Globus pallidus (tissue), 1 donor: ENCODE measurements at places on chromosomes 7 and 10.

GRCh38 chr10:118516716-118517115 lies 78.7 kb downstream of the PRLHR start:
- no peak for DNase-seq

DNA sequence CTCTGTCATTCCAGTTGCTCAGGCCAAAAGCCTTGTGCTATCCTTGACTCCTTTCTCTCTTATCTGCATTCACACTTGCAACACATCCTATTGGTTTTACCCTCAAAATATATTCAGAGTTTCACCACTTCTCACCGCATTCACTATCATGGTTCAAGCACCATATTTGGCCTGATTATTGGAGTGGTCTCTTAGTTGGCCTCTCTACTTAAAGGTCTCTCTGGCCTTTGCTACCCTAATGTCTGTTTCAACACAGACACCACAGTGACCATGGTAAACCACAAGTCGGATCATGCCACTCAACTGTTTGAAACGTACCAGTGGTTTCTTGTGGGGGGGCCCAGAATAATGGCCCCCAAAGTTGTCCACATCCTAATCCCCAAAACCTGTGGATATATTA lies 15.2 kb upstream of the PDZD8 start:
- no peak for DNase-seq

GRCh38 chr7:102204212-102204611 lies 82.5 kb upstream of the SH2B2 start:
- no peak for DNase-seq

DNA sequence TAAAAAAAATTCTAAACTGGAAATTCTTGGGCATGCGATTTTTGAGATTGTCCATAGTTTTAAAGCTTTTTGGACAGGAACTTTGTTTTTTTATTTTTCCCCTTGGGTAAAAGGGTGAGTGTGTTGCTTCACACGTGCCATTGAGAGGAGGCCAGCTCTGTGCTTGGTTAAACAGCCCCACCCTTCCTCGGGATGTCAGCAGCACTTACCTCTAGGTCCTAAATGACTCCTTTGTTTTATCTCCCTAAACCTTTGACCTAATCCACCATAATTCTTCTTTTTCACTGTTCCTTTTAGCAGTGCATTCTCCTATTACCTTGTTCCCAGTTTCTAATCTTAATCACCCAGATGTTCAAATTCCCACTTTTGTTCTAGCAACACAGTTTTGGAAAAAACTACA lies 83.5 kb downstream of the SEMA3D start:
- DNase-seq = no peak

- no peak for DNase-seq
These were observed 12.1 kb downstream of the ENTPD1 start for GRCh38 chr10:95767884-95768556.

DNA sequence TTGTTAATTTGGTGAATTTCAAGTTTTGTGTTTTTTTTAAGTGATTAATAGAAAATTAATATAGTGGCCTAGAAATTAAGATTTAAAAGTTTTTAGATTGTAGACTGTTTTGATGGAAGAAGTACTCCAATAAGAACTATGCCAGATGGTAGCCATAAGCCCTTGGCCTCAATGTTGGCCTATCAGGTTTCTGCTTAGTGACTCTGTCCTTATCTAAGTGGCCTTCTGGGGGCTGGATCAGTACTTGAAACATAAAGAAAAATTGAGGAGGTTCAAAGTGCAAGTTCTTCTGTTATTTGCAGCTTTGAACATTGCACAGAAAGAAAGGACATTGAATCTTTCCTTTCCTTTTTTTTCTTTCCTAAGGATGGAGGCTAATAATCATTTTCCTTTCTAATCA lies 9.9 kb downstream of the CCDC126 start:
- DNase-seq = no peak

DNA sequence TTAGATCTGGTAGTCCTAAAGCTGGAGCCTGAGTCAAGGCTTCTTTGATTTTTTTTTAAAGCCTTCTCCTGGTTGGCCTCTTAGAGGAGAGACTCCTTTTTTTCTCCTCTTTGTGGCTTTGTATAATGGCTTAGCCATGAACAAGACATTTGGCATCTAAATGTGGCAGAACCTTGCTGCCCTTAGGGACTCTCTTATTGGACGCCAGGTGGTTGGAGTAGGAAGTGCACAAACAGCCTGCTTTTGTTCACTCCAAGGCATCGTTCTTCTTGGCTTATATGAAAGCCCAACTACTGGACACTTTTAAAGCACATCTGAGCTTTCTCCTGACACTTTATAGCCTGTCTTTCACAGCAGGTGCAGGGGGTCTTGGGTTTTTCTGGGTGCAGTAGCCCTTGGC lies 25.0 kb downstream of the ZPBP start:
- DNase-seq = no peak

DNA sequence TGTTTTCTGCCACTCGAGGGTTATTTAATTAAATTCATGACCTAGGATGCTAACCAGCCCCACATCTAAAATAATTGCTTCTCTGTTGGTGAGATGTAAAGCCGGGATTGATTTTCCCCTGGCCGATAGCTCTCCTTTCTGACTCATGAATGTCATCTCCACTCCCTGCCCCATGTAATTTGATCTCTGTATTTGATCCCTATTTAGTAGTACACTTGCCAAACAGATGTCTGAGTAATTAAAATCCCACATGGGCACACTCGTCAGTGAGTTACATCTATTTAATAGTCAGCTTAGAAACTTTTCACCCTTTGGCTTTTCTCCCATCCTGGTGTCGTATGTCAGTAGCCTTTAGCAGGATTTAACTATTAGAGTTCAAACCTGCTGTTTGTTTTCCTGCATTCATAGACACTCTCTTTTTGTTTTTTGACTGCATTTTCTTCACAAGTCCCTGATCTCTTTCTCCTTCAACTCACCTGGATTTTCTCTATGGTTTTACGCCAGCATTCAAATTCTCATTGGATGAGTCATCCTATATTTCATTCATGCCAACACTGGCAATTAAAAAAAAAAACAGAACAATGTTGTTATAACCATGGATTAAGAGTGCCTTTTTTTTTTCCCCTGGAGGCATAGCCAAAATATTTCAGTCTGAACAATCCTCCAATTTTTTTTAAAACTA lies 82.7 kb downstream of the SPAG6 start:
- DNase-seq = no peak

- DNase-seq = no peak
These were observed 40.5 kb downstream of the ITIH5 start for GRCh38 chr10:7626283-7626682.

- no peak for DNase-seq
These were observed 511.3 kb downstream of the ARL4A start for GRCh38 chr7:13198727-13199126.

- DNase-seq = no peak
These were observed 82.9 kb downstream of the OTUD1 start for GRCh38 chr10:23521735-23522134.

- no peak for DNase-seq
These were observed 55.2 kb upstream of the SLC26A5 start for GRCh38 chr7:103501206-103501605.

DNA sequence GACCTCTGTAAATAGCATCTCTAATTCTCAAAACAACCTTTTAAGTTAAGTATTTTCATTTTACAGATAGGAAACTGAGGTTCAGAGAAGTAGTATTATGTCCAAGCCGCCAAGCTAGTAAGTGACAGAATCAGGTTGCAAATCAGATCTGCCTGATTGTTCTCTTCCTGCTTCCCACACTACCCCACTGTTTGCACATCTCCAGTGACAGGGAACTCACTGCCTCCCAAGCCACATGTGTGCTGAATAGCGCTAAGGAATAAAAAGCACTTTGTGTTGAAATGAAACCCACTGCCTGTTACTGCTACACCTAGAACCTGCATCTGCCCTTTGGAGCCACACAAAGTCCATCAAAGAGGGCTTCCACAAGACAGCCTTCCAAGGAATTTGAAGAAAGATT lies 45.1 kb upstream of the WDR11 start:
- no peak for DNase-seq

DNA sequence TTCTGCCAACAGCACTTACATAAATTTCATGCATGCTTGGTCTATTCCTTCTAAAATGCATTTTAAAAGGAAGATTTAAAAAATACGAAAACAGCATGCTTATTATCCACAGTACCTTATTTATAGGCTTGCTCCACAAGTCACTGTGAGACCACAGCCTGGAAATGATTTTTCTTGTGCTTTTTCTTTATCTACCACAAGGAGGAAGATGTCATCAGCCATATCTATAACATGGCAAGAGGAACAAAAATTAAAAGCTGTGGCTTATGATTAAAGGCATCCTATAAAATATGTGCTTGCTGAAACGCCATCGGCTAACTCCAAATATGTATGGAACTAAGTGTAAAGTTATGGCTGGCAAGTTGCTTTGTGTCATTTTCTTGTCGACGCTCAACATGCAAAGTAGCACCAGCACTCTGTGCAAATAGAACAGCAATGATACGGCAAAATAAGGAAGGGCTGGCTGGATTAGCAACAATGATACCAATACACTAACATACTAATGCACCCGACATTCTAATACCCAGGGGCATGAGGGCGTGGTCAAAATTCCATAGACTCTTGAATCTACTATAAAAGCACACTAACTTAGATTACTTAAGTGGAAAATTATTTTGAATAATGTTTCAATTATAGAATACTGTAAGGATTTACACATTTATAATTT lies 41.2 kb upstream of the AKR1E2 start:
- DNase-seq = no peak

DNA sequence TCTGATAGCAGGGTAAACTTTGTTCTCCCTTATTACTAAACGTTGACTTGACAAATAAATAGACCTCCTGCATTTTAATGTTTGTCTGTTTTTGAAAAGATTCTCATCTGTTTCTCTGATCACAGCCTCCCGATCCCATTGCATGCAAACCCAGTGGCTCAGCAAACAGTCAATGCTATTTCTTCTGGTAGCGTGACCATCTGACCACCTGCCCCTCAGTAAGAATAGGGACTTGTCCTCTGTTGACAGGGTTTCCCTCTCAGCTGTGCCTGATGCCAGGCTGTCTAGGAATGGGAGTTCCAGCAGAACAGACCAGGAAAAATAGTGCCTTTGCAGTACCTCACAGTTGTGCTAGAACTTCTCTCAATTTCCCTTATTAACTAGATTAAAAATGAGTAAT lies 40.7 kb upstream of the EBLN1 start:
- peak; percentile 53 for DNase-seq

GRCh38 chr7:24572997-24573553 lies at the start of gene PALS2:
TSS of gene PALS2 (plus strand) at chr7:24573452. CDS start at chr7:24623668, 50,216 bp downstream.
- DNase-seq = peak; percentile 59

GRCh38 chr10:71241114-71241829 lies 28.9 kb downstream of the UNC5B start:
- no peak for DNase-seq

DNA sequence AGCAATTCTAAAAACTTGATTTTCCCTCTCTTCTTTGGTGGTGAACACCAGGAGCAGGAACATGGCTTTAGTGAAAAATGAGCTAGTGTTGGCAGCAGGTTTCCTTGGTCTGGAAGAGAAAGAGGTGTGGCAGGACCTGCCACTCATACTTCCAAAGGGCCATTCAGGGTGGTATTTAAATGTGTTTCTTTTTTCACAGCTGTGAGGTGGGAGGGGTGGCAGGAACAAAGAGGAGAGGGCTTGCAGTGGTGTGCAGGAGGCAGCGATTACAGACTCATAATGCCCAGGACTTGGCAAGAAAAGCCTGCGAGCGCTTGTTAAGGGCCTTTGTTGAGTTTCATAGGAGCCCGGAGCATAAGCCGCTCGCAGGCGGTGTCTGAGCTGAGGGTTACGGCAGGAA lies 36.8 kb downstream of the WIPF3 start:
- DNase-seq = no peak

GRCh38 chr7:155963356-155963755 lies 151.1 kb upstream of the SHH start:
- DNase-seq = no peak

GRCh38 chr7:156578578-156578940 lies 62.0 kb upstream of the RNF32 start:
- DNase-seq = no peak
